Heart right ventricle (tissue), 16 donors: ENCODE measurements at places on chromosomes 5 and 9. TPM values are rescaled to one million over a fixed set of nuclear protein-coding genes. Genes with fewer than 3 reads are reported as not detected.

GRCh38 chr9:306907-307306, 92.2 kb downstream of the DOCK8 start:
- DNase-seq = no peak

SPOCK1 gene
- total RNA-seq = 70.3 TPM

DNA sequence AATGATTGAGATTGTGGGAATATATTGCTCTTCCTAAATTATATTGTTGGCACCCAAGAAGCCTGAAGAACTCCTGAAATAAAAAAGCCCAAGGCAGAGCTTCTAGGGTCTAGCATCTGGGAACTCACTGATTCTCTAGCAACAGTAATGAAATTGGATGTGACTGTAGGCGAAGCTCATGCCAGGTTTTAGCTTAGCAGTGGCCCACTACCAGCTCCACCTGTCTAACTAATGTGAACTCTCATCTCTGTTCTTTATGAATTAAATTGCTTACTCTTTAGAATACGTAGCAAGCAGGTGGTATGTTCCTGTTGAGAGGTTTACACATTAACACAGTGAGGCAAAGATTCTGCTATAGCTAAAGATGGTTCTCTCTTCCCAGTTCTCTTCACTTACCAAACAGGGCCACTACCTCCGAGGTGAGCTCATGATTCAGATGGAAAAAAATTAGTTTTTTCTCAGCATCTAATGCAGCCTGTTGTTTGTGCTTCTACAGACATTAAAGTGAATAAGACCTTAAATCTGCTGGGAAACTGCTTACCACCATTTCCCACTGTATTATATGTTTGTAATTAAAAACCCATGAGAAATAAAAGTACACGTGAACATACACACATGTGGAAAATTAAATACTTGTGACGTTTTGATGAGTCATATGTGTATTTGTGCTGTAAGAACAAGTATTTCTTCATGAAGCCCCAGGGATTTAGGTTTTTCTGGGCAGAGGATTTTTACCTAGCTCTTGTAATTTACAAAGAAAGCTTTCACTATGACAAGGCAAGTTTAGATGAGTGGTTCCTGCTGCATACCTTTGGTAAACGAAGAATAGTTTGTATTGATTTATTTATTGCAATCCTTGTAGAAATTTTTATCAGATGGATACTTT, 360.1 kb downstream of the KDM4C start:
- no peak for DNase-seq

EIF4E1B gene
- total RNA-seq = not detected

SLC6A19 gene
- total RNA-seq = not detected

DNA sequence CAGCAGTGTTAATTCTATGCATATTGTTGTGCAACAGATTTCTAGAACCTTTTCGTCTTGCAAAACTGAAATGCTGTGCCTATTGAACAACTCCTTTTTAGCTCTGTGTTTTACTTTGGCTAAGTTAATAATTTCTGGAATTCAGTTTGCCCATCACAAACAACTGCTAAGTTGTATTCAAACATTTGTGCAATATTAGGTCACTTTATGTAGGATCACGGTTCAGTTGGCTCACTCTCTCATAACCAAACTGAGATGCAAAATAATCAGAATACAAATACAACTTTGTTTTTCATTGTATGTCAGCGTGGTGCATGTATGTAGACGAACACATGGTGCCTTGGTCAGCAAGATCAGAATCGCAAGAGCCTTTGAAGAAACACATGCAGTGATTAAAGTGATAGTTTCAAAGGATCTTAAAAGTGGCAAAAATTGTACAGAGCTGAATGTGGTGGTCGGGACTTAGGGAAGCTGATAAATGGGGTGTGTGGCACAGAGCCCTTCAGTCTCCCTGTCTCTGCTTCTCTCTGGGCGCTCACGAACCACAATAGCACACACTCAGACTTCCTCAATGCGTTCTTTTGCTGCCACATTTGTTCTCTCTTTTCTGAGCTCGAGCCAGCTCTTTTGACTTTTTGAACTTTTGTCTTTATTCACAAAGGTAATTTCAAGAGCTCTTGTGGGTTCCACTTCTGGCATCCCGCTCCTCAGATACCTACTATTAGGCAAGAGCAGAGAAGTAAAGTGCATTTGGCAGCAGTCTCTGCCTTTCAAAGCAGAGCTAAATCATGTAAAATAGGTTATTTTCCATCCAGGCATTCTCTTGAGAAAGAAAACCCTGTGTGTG, 112.4 kb upstream of the CTSL start:
- DNase-seq = no peak

SPINK5 gene
- total RNA-seq = 0.52 TPM

GRCh38 chr9:134912126-134912840, 5.4 kb downstream of the FCN1 start:
- DNase-seq = no peak

DNA sequence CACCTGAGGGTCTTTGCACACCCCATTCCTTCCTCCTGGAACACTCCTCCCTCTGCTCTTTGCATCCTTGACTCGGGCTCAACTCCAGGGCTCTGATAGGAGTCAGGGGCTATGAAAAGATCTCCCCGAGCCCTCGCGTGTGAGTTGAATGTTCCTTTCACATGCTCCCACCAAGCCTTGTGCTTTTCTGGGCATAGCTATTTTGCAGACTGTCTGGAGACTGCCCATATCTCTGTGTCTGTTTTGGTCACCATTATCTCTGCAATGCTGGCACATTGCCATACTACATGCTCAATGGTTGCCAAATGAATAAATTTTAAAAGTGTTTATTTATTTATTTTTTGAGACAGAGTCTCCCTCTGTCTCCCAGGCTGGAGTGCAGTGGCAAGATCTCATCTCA, 56.9 kb upstream of the PLPP1 start:
- no peak for DNase-seq

GRCh38 chr5:155027993-155028629, 14.6 kb downstream of the KIF4B start:
- no peak for DNase-seq

DNA sequence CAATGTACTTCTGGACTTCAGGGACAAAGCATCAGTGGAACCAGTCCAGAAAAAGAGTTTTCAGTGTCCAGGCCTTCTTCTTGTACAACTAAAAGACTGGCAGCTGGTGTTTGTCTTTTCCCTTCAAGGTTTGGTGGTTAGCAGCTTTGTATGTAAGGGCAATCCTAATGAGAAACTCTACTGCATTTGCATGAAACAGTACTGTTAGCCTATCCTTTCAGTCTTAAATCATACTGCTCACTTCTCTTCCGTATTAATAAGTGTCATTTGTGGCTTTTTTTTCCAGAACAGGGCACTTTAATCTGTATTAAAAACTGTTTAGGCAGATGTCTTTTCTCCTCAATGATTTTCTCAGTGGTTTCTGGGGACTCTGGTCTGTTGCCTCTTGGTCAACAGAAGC, 48.9 kb downstream of the FAM174A start:
- DNase-seq = no peak

DNA sequence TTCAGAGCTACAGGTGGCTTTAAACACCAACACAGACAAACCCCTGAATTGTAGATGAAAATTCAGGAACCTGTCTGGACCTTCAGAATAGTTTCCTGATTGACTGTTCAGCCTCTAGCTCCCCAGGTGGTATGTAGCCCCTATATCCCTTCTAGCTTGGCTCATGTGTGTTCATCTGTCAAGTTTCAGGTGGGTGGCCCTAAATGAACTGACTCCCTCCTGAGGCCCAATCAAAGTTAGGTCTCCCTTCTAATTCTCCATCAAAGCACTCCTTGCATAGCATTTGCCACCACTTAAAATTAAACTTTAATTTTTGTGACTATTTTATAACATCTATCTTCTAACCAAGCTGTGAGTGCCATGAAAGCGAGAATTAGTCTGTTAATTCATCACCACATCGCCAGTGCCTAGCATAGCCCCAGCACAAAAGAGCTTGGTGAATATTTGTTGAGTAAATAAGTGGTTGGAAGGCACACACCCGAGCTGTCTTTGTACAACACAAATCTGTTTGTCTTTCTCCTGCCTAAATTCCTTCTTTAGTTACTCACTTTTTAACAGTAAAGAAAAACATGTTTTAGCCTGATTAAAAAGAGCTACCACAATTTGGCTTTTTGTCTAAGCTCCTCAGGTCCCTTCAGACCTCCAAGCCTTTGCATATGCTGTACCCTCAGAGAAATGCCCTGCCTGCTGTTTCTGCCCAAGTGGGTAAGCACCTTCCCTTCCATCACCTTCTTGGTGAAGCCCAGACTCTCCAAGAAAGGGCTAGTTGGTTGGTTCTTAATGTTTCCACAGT, 138.1 kb upstream of the HMHB1 start:
- no peak for DNase-seq

DNA sequence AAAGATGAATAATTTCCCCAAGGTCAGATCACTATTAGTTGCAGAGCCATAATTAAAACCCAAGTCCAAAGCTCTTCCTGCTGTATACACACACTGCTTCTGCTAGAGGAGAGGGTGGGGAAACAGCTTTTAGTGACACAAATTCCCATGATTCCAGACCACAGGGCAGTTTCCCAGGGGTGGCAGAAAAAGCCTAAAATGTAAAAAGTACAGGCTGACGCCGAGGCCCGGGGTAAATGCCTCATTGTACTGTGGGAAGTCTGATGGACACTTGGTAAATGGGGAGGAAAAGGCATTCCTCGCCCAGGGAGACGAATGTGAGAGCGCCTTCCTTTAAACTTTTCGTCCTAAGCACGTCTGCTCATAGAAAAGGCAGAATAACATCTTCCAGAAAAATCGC, 65.7 kb downstream of the DENND1A start:
- no peak for DNase-seq

DNA sequence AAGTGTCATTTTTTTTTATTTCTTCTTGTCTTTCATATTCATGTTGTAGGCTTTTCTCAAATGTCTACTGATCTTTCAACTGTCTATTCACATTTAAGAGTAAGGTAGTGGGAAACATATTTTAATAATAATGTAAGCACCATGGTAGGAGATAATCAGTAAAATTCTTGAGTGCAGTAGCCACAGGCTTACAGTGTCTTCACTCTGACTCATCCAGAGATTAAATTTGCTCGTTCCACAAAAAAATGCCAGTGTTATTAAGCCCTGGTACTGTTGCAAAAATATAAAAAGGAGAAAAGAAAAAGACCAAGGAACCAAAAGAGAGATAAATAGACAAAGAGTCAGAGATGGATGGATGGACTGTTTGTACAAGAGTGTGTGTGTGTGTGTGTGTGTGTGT, 43.0 kb downstream of the PARP8 start:
- no peak for DNase-seq

DNA sequence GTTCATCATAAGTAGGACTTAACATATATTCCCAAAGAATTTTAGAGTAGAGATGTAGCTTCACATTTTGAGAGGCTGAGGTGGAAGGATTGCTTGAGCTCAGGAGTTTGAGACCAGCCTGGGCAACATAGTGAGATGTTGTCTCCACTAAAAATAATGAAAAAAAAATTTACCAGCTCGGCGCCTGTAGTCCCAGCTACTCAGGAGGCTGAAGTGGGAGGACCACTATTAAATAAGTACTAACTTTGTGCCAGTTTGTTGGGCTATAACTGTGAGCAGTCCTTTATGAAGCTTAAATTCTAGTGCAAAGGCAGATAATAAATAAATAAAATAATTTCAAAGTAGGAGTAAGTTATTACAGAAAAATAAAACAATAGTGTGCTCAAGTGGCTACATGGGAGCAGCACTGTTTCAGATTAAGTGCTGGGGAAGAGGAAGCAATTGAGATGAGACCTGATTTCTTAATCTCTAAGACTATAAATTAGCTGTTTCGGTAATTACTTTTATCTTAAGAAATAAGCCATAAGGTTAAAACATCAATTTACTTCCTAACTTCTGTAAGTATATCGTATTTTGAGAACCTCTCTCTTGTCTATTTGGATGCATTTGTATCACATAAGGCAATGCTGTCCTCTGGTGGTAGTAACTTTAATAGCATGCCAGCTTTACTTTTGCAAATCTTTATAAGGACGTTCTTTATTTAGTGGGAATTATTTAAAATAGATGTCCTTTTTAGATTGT, 98.9 kb downstream of the CSNK1G3 start:
- no peak for DNase-seq

DNA sequence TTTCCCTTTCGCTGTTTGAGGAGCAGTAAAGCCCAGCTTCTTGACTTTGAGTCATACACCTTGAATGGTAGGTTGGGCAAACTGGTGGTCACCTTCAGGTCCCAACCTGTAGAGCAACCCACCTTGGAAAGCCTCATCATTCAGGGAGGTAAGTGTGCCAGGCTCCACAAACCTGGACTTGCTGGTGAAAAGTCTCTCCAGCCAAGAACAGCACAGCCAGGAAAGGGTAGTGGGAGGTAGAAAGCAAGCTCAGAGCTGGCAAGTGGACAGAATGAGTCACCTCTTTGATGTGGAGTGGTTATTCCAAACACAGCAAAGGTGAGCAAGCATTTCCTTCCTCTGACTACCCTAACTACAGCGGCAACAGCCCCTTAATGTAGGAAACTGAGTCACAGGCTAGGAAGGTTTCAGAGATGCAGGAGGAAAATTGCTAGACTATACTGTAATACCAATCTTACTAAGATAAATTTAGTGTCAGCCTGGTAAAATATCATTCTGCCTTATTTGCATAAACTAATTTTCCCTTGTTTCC, 117.5 kb upstream of the MTAP start:
- DNase-seq = no peak

FBXL7 gene
- total RNA-seq = 10.5 TPM

DNA sequence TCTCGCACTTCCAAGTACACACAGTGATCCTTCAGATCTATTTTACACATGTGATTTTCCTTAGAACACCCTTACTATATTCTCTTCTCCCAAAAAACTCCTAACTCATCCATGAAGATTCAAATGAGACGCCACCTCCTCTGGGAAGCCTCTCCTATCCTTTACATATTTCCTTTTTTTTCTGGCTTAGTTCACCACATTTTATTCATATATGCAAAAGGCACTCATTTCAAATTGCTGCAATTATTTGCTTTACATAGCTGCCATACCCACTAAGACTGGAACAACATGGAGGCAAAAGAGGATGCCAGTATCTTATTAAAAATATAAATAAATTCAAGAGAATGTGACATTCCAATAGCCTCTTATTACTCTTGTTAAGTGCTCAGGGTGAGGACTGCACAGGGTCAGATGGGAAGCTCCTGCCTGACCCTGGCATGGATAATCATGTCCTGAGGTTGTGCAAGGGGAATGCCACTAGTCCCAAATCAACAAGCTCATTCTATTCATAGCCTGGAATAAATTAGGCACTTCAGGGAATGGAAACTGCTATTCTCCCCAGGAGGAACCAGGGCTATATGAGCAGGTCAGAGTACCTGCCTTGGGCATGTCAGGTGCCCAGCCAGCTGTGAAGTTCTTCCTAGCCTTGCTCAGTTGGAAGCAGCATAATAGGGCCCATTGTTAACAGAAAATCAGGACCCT, 262.9 kb downstream of the FBXL17 start:
- DNase-seq = no peak
